GM23248 (cell line): ENCODE measurements at places on chromosomes 2 and 18.

DNA sequence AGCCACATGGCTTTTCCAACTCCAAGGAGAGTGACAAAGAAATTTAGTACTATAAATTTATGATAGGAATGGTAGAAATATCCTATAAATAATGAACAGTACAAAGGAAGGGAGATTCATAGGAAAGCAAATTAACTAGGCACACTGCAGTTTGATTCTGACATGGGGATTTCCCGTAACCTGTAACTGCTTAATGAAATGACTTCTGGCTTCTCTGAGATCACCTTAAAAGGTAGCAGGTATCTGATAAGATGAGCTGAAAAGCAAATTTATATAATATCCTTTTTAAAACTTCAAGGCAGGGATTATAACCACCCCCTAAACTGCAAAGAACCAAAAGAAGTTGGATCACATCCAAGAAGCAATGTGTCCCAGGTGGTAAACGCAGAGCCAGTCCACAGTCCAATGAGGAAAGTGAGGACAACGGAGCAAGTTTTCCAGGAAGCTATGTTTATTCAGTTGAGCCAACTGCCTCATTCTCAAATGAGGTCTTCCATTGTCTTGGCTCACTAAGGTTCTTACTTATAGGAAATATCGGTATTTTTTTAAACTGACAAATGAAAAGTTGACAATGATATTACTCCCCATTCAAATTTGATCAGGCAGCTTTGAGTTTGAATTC, 43.0 kb downstream of the WIPF1 start:
- DNase-seq, result no peak

GRCh38 chr2:95349568-95350322, 52.6 kb downstream of the KCNIP3 start:
- no peak for DNase-seq

- peak; percentile 33 for DNase-seq
Measured at GRCh38 chr2:164917296-164917903, 37.9 kb downstream of the SLC38A11 start.

GRCh38 chr2:140275427-140275826, 1495.2 kb upstream of the NXPH2 start:
- no peak for DNase-seq

DNA sequence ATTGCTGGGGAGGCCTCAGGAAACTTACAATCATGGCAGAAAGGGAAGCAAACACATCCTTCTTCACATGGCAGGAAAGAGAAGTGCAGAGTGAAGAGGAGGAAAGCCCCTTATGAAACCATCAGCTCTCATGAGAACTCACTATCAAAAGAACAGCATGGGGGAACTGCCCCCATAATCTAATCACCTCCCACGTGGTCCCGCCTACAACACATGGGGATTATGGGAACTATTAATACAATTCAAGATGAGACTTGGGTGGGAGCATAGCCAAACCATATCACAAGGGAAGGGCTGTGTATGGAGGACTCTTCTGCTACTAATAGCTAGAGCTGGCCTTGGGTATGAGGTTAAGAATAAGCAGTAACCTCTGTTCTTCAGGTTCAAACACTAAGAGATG, 8.8 kb upstream of the SETBP1 start:
- DNase-seq, result no peak

DNA sequence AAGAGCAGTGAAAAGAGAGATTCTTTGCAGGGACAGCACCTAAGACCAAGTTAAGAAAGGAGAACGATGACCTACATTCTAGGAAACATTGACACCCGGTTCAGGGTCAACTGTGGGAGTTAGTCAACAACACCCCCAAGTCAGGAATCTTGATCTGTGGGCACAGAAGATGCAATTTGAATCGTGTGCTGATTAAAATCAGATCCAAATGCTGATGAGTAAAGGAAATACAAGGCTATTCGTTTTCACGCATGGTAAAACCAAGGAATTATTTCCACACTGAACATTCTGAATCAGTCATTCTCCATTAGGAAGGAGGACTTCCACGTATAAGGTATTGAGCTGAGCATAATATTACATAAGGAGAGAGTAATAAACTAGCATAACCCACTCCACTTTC, 124.2 kb downstream of the COPS8 start:
- peak; percentile 46 for DNase-seq

GRCh38 chr18:36350839-36351469, 53.4 kb downstream of the FHOD3 start:
- DNase-seq, result no peak

DNA sequence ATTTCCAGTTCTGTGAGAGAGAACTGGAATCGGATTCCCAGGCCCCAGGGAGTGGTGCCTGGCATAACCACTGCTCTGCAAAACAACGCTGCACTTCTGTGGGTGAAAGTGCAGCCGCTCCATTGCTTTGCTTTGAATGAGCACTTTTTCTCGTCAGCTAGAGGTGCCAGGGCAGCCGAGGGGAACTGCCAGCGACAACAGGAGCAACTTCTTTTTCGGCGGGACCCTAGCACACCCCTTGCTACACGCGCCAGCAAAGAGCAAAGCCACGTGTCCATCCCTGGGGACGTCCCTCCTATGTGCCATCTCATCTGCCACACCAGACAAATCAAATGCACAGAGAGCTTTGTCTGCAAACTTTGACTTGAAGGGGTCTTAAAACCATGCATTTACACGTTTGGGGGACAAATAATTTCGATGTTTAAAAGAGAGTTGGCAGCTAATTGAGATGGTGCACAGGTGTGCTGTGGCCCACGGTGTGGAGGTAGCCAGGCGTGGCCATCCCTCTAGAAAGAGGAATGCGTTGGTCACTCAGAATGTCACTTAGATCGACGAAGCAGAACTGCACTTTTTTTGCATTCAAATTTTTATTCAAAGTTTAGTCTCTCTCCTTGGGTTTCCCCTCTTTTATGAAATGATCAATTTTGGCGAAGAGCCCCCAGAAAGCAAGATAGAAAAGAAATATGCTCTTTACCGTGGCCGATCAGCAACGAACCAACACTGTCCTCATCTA, 151.8 kb downstream of the MBP start:
- DNase-seq, result no peak

DNA sequence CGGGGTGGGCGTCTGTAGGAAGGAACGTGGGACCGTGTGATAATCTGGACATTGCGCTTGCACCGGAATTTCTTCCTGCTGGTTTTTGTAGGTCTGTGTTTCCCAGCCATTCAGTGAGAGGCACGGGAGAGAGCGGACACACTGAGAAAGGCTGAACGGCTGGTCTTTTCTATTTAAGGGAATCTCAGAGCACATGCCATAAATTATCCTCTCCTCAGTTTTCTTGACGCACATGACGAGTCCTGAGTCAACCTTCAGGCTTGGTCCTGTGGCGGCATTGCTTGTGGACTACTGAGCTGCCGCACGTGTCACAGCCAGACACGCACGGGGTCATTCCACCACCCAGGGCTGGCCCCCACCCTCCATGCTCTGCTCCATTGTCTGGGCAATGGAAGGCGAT, 519.3 kb upstream of the ID2 start:
- no peak for DNase-seq

- peak; percentile 69 for DNase-seq
Measured at GRCh38 chr2:238202326-238203093, 985 bp downstream of the ILKAP start.

- no peak for DNase-seq
Measured at GRCh38 chr2:178069551-178069950, 3.0 kb downstream of the PDE11A start.

GRCh38 chr2:113795405-113795920, 39.0 kb upstream of the SLC35F5 start:
- DNase-seq, result peak; percentile 53

GRCh38 chr2:236968101-236968879, 117.4 kb upstream of the COPS8 start:
- DNase-seq, result no peak

GRCh38 chr2:232316461-232317330, 61.9 kb upstream of the ALPP start:
- no peak for DNase-seq

DNA sequence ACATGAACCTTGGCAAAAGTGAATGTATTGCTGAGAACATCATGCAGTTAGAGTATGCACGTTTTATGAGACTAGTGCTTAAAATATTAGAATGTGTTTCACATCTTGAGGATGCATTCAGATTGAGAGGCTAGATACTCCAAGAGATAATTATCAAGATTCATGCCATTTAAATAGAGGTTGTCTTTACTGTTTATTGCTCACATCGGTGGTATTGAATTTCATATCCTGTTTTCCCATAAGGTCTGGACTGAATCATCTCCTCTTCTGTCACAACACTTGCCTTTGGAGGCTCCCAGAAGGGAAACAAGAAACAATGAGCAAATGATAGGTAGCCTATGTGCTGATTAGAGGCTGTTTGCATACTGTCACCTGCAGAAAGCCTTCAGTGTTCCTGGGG, 83.8 kb downstream of the CLHC1 start:
- peak; percentile 81 for DNase-seq
